ENCODE measurements at places on chromosomes 1 and 21.

- DNase-seq = no peak
These were observed 73.9 kb downstream of the RAP1GAP start for GRCh38 chr1:21594935-21595897.

- no peak for DNase-seq
These were observed 165.6 kb downstream of the PLPP3 start for GRCh38 chr1:56413671-56414199.

DNA sequence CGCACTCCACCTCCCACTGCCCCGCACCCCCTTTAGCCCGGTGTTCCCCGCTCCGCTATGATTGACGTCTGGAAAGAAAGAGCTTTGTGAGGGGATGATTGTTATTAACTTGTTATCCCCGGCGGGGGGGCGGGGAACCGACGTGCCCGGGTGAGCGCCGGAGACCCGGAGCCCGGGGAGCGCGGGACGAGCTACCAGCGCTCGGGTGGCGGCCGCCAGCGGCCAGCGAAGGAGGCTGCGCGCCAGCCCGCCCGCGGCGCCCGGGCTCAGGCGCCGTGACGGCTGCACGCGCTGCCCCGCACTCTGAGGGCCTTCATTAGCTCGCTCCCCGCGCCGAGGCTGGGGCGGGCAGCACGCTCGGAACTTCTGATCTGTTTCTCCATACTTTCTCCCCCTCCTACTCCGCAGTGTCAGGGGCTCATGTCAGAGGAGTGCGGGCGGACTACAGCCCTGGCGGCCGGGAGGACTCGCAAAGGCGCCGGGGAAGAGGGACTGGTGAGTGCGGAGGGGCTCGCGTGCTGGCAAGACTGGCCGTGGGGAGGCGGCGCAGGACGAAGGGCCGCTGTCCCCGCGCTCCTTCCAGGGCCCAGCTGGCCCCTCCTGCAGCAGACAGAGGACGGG lies 2.1 kb downstream of the LHX8 start:
- no peak for DNase-seq

GRCh38 chr21:35039595-35040289 lies 9.4 kb downstream of the RUNX1 start:
- no peak for DNase-seq

- DNase-seq = no peak
These were observed 209.4 kb downstream of the PTPRC start for GRCh38 chr1:198848206-198848605.

DNA sequence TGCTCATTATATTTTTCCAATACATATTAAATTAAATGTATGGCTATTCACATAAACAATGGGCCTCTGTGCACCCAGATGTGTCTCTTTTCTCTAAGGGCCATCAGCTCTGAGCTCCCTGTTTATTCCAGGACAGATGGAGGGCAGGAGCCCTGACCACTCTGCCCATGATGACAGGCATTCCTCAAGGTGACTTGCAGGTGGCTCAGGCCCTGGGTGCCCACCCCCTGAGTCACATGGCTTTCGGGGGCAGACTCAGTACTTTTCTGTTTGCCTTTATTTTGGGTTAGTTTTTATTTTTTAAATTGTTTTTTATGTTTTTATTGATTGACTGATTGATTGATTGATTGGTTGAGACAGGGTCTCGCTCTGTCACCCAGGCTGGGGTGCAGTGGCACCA lies 6.4 kb upstream of the LRP8 start:
- DNase-seq = no peak

DNA sequence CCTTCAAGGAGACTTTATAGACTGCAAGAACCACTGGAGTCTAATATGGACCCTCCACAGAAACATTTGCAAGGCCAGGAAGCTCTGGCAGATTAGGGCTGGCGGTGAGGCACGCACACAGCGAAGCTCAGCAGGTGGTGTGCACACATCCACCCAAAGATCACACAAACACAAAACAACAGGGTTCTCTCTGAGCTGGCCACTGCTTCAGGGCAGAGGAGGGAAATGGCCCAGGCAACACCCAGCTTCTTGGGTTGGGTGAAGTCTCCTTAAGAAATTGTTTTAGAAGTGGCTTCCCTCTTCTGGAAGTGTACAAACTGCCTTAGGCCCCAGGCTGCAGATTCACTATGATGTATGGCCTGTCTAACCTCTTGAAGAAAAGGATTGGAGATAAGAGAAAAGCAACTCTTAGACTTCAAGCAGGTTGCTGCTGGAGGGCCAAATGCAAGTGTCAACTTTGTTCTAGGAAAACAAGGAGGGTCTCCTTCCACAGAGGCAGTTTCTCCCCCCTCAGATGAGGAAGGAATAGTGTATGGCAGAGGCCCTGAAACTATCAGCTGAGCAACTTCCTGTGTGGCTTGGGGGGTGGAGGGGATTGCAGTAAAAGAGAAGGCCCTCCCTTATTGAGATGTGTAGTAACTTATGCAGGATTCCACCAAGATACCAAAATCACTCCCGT lies 2.0 kb downstream of the RCSD1 start:
- DNase-seq = no peak

- no peak for DNase-seq
These were observed 121.1 kb upstream of the PKN2 start for GRCh38 chr1:88562991-88563390.

- DNase-seq = no peak
These were observed 5.1 kb upstream of the BRDT start for GRCh38 chr1:91944087-91944486.

- DNase-seq = no peak
These were observed 8.9 kb upstream of the MUTYH start for GRCh38 chr1:45348966-45349677.

All from T1000 (cell line).